ENCODE measurements at places on chromosomes 7 and 10. TPM values are rescaled to one million over a fixed set of nuclear protein-coding genes. Genes with fewer than 3 reads are reported as not detected.

Gene ZP3
- 0.74 TPM for total RNA-seq

Gene RTKN2
- total RNA-seq, result 7.1 TPM

Gene ZNF239
- 3.5 TPM for total RNA-seq

Gene CALCR
- total RNA-seq, result 0.20 TPM

Gene CCL24
- total RNA-seq, result 4.8 TPM

Gene SLF2
- total RNA-seq, result 60.0 TPM

Gene NUTM2E
- 0.31 TPM for total RNA-seq

Gene DPP6
- 1.3 TPM for total RNA-seq

Gene INPP5F
- 22.9 TPM for total RNA-seq

Gene GDF10
- 30.3 TPM for total RNA-seq

Gene CAPZA2
- 175 TPM for total RNA-seq

Gene ODAD2
- 12.1 TPM for total RNA-seq
